ENCODE measurements at places on chromosomes 1 and 21.
A peak's percentile ranks its signal among the peaks of the same experiment; 100 is the strongest.

DNA sequence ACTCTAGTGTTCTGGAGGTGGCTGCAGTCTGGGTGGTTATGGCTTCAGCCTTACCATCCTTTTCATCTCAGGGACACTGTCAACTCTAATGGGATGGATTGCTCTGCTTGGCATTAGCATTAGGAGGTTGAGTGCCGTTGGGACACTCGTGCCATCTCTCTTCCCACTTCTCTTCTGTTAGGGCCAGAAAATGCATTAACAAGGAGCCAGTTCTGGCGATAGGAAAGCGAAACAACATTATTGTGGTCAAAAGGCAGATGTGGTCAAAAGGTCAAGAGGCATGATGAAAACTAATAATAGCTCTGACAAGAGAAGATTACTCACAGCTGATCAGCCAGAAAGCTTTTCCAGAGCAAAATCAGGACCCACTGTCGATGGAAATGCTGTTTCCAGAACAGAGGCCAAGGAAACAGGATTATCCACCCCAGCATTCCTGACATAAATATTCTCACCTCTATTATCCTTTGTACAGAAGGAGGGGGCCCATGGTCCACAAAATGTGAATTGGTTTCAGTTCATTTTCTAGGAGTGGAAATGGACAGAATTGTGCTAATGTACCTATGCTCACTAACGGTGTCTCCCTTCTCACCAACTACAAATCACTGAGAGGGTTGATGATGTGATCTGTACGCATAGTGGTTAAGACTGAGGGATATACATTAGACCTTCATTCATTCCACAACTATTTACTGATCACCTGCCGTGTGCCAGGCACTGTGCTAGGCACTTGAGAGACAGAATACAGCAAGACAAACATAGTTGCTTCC is 72.0 kb downstream of the ST6GALNAC5 start:
- DNase-seq, result no peak

GRCh38 chr21:45512626-45513002 is 29.6 kb downstream of the SLC19A1 start:
- no peak for DNase-seq

DNA sequence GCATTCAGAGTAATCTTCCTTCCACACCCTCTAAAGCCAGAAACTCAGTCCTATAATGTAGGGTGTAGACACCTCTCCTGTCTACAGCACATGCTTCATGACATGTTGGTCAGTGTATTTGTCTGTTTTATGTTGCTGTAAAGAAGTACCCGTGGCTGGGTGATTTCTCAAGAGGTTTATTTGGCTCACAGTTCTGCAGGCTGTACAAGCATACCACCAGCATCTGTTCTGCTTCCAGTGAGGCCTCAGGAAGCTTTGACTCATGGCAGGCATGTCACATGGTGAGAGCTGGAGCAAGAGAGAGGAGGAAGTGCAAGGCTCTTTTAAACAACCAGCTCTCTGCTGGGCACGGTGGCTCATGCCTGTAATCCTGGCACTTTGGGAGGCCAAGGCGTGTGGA is 12.1 kb downstream of the PLOD1 start:
- DNase-seq, result no peak

GRCh38 chr1:23718482-23718881 is 24.8 kb upstream of the ELOA start:
- DNase-seq, result no peak

DNA sequence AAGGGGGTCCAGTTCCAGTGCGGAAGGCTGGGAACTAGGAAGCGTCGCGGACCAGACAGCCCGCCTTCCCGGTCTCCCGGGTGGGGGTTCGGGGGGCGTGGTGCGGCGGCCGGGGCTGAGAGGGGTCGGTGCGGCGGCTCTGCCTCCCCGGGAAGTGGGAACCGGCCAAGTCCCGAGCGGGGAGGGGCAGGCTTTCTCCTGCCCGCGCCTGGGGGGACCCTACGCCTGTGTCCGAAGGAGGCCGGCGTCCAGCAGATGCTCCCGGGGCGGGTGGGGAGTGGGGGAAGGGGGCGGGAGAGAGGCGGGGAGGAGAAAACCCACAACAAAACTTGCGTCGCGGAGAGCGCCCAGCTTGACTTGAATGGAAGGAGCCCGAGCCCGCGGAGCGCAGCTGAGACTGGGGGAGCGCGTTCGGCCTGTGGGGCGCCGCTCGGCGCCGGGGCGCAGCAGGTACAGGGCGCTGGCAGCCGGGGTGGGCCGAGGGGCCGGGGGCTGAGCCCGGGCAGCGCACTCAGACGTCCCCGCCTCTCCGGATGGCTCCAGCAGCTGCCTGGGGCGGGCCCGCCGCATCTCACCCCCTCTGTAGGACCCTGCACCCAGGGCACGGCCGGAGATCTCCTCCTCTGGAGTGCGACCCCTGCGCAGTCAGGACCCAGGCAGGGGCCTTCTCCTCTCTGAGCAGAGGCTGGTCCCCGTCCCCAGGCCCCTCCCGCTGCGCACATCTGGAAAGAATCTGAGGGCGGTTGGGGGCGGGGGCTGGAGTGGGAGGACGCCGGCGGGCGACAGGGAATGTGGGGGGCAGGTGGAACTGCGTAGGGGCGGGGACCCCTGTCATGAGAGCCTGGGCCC is at the start of gene PODN:
PODN (plus strand) TSS at position 355 of the 849 bp plus-strand sequence. CDS start 7,643 bp downstream, outside the sequence.
- DNase-seq, result no peak

GRCh38 chr21:35470522-35470921 is 421.4 kb upstream of the RUNX1 start:
- no peak for DNase-seq

DNA sequence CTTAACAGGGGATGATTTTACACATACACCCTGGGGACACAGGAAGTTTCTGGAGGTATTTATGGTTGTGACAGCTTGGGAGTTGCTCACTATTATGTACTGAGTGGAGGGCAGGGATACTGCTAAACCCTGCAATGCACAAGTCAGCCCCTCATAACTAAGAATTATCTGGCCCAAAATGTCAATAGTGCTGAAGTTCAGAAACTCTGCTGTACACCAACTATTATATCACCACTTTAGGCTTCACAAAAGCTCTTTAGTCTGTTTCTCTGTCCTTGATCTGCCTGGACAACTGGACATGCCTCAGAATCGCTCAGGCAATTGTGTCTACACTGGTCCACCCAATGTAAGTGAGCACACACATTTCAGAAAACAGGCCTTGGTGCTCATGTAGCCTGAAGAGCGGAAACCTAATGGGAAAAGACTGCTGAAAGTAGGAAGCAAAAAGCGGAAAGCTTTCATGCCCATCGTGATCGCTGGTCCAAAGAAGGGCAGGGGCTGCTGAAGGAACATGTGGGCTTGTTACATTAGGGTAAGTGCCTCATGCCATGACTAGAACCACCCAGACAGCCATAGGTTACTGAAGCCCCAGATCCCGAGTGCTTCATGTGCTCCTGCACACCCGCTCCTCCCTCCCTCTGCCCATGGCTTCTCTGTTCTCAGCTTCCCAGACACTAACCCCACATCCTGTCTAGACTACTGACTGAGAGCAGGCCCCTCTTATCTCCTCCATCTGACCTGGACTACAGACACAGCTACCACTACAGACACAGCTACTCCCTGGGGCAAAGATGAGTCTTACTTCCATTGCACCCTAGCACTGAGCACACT is 73.5 kb downstream of the LRIG2 start:
- DNase-seq, result no peak

GRCh38 chr1:174988539-174988938 is 11.2 kb upstream of the CACYBP start:
- no peak for DNase-seq

DNA sequence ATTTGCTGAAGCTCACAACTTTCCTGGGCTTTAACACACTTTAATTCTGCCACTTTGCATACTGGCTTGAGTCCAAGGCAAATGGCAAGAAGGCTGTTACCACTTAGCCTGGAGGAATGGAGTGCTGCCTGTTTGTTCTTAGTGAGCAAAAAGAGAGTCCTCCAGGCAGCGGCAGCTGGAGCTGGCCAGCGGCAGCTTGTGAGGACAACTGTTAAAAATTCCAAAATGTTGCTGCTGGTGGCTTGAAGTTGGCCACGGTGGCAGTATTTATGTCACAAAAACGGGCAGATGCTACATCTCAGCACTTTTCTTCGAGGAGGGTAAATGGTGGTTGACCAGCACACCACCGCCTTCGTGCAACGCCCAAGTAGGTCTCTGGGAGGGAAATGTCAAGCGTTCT is 27.3 kb downstream of the STPG1 start:
- no peak for DNase-seq

DNA sequence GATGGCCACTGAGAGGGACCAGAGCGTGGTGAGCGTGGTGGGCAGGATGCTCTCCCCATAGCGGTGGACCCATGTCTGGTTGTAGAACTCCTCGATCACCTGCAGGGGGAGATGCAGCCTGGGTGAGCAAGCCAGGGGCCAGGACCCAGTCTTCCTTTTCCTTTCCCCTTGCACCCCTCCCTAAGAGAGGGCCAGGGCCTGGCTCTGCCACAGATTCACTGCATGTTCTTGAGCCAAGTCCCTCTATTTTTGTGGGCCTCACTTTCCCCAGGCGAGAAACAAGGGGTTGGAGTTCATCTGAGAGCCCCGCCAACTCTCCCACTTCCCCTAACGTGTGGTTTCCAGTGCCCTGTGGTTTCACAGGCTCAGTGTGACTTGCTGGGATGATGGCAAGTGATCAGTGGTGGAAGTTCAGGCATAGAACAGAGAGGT is 27.5 kb downstream of the SLC2A1 start:
- DNase-seq, result peak; percentile 81

DNA sequence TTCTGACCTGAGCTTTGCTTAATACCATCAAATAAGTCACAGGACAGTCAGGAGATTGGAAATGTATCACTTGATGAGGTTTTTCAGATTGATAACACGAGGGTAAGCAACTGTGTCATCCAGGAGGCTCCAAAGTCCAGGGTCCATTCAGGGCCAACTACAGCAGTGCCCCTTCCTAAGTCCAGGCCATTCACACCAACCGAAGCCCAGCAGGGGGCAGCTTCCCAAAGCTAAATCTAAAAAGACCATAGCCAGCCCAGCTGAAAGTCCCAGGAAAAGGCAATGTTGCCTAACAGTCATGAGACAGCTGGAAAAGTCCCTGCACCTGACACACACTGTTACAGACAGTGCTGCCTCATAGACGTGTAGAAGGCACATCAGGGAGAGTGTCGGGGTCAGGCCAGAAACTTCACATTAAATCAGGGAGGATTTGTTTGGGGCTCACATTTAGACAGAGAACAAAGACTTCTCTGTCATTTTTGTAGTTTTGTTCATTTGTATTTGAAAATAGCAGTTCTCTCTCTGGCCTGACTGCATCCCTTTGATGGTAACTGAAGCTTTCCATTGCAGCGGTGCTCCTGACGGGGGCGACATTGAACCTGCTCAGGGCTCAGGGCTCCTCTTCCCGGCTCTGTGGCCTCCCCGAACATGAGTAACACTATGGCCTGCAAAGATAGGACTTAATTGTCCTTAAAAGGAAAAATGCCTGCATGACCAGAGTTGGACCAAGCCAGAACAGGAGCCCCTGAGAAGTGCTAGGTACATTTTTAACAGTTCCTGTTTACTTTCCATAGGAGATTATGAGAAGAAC is 200.4 kb downstream of the NRIP1 start:
- peak; percentile 42 for DNase-seq

- DNase-seq, result no peak
Measured at GRCh38 chr21:30271156-30271555, 11.6 kb downstream of the KRTAP24-1 start.

GRCh38 chr1:2224170-2224584 is 3.9 kb upstream of the SKI start:
- DNase-seq, result no peak

DNA sequence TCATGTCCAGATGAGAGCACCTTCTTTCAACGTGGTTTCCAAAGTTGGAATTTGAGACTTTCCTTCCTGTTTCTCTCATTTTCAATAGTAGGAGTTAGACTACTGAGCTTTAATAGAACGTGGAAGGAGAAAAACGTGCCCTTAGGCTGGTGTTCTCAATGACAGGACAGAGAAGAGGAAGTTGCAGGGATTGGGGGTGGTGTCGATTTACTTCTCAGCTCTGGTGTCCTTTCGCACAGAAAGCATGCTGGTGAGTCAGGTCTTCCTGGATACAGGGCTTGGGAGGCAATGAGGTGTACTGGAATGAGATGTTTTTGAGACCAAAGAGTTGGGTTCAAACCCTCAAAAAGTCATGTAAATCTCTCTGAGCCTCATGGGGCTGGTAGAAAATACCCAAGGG is 67.1 kb downstream of the HIVEP3 start:
- DNase-seq, result no peak

- no peak for DNase-seq
Measured at GRCh38 chr1:58975888-58976287, 192.0 kb upstream of the JUN start.

GRCh38 chr21:42093991-42094421 is 22.9 kb downstream of the UMODL1 start:
- no peak for DNase-seq

DNA sequence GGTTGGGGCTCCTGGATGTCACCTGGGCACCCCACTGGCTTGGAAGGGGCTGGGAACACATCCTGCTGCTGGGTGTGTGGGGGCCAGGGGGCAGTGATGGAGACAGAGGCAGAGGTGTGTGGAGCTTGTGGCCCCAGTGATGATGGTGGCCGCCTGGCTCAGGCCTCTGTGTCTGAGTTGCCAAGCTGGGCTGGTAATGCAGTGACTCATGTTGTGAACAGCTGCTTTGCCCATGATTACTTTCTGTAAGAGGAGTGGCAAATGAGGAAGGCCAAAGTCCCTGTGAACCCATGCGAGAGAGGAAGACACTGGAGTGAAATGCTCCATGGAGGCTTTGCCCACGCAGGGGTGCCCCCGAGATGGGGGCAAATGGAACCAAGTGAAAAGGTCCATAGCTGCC is 86.8 kb downstream of the KCNJ6 start:
- DNase-seq, result no peak

- DNase-seq, result no peak
Measured at GRCh38 chr1:240402326-240402725, 209.6 kb downstream of the GREM2 start.

DNA sequence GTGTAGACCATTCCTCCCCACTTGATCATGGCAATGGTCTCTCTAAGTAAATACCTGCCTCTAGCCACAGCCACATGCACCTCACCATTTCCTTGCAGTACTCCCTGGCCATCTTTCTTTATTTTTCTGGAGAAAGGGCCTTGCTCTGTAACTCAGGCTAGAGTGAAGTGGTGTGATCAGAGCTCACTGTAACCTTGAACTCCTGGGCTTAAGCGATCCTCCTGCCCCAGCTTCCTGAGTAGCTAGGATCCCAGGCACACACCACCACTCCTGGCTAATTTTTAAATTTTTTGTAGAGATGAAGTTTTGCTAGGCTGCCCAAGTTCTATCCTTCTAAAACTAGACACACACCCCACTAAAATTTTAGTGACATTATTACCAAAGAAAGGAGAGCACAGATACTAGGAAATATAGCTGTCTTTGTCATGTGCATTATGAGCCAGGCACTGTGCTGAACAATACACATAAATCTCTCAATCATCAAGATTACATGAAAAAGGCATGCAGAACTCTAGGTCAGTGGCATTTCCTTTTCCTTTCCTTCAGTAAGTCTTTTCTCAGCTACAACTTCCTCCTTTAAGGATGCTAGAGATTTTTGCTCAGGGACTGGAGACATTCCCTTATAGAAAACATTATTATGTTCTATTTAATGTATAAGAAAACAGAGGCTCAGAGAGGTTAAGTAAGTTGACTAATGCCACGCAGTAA is 95.0 kb upstream of the SERBP1 start:
- no peak for DNase-seq

- no peak for DNase-seq
Measured at GRCh38 chr1:96962216-96962615, 240.6 kb downstream of the PTBP2 start.
